ENCODE measurements at places on chromosomes 4 and X.

DNA sequence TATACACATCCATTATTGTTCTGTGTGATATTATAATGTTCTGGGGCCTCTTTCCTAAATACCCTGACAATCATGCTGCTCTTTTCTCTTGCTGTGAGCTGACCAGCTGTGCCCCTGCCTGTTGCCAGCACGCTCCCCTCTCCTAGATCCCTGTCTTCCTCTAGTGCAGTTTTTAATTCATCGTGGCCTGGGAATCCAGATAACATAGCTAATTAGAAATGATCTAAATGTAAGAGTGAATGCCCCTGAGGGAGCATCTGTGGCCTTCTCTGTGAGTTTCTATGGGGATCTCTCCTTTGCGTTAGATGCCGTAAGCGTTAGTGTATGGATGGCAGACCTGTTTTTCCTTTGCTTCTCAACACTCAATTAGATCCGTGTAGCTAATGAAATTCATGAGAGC lies 434.3 kb downstream of the SPRY1 start:
- DNase-seq: no peak

- no peak for DNase-seq
Measured at GRCh38 chrX:84715315-84715714, 213.1 kb upstream of the HDX start.

DNA sequence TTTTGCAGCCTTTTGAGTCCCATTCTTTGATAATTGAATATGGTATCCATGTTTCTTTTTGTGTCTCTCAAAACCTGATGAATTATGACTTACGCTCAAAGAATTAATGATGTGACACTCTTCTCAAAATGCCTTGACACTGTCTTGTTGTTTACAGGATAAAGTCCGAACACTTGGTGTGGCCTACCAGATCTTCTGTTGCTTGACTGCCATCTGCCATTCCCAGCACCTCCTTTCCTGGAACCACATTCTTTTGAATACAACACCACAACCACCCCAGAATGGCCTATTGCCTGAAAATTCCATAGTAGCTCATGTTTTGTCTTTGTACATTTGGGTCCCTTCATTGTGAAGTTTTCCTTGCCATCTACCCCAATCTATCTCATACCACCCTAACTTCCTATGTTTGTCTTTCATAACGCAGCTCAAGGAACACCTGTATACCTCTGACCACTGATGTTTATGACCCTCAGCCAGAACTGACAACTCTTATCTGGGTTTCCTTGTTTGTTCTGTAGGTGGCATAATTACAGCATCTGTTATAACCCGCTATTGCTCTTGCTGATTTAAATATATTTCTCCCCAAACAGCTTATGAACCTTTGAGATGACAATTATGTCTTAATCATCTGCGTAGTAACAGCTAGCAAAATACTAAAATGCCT lies 991.3 kb downstream of the RAB28 start:
- no peak for DNase-seq

GRCh38 chr4:162952232-162952631 lies 214.5 kb downstream of the NAF1 start:
- no peak for DNase-seq

GRCh38 chr4:1030031-1030430 lies 18.6 kb downstream of the FGFRL1 start:
- DNase-seq: no peak

DNA sequence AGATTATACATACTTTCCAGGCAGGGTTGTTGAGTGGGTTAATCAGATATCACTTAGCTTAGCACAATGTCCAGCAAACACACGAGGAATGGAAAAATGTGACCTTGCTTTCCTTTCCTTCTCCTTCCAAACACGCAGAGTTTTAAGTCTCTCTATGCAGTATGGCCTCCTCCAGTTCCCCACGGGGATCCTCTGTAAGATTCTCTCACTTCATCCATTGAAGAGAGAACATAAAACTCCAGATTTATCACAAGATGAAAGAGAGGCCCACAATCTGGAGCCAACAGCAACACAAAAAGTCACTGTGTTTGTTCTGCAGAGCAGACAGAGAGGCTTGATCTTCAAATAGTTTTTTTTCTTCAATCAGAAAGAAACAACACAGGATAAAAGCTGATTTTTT lies 336.8 kb upstream of the CLNK start:
- no peak for DNase-seq

- DNase-seq: no peak
Measured at GRCh38 chr4:113637823-113638561, 123.5 kb downstream of the CAMK2D start.

DNA sequence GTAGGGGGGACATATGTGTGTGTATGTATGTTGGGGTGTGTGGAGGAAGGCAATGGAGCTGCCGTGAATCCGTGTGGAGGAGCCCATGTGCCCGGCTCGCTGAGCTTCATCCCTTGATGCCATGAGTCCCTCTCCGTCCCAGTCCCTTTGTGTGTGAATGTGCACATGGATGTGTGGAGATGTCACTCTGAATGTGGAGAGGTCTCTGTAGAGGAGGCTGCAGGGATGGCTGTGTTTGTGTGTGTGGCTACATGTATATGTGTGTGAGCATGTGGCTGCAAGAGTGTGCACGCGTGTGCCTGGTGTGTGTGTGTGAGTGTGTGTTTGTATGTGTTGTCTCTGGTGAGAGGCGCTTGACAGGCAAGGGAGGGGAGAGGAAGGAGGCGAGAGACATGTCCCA lies 1.3 kb downstream of the DLG3 start:
- no peak for DNase-seq

GRCh38 chr4:54254915-54255246 lies 25.8 kb downstream of the PDGFRA start:
- DNase-seq: no peak
